NT2/D1 (cell line): ENCODE measurements at places on chromosomes 5 and 9.
A peak's percentile ranks its signal among the peaks of the same experiment; 100 is the strongest.

- DNase-seq = no peak
These were observed 56.9 kb downstream of the PDE6A start for GRCh38 chr5:149887622-149888183.

- DNase-seq = no peak
These were observed 1115.0 kb downstream of the CDH18 start for GRCh38 chr5:18872978-18873377.

GRCh38 chr5:168765551-168766425 is 186.6 kb upstream of the PANK3 start:
- no peak for DNase-seq

- DNase-seq = no peak
These were observed 114.0 kb upstream of the MTAP start for GRCh38 chr9:21688108-21689102.

GRCh38 chr5:54547711-54548250 is 30.2 kb downstream of the SNX18 start:
- DNase-seq = no peak

DNA sequence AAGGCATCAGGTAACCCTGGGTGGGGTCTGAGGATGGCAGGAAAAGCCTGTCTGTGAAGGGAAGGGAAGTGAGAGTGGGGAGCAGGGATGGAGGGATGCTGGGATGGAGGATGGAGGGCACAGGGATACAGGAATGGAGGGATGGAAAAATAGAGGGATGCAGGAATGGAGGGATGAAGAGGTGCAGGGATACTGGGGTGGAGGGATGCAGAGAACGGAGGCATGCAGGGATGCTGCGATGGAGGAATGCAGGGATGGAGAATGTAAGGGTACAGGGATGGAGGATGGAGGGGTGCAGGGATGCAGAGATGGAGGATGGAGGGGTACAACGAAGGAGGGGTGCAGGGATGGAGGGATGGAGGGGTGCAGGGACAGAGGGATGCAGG is 9.1 kb downstream of the PTGES2 start:
- DNase-seq = no peak

DNA sequence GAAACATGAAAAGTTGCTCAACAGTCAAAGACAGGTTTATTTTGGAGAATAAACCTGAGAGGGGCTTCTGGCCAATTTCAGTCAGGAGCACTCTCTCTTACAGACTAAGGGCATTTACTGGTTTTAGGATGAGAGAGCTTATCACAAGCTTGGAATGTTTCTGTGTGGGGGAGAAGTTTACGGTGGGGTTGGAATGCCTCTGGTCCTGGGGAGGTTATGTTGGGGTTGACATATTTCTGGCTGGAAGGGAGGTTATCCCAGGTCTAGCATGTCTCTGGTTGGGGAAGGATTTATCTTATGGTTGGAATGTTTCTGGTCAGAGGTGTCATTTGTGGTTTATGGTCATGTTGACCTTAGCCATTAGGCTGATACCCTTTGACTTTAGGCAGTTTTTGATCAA is 1867.3 kb downstream of the EFNA5 start:
- DNase-seq = no peak

DNA sequence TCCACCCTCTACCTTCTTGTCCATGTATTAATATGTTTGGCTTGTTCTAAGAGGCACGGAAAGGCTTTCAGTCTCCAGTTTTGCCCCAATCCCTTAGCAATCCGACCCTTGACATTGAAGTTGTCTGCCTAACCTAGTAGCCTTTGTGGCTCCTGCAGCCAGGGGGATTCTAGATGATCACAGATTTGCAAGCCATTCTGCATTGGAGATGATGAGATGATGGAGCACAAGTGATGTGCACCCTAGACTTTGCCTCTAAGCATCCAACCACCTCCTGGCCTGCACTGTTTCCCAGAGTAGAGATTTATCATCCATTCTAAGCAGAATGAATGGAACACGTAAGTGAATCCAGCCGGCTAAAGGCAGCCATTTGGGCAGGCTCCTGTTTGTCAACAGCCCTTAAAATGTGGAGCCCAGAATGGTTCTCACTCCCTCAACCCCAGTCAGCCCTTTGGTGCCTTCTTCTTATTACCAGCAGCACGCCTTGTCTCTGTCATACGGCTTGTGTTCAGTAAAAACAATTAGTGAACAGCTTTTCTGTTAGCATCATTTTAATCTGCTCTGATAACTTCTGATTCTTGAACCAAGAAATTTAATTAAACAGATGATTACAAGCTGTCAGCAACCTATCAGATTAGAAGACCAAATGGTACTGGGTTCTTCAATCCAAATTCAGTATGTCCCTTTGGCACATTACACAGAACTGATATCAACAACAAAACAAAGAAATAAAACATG is 5.7 kb upstream of the TRAF1 start:
- no peak for DNase-seq

DNA sequence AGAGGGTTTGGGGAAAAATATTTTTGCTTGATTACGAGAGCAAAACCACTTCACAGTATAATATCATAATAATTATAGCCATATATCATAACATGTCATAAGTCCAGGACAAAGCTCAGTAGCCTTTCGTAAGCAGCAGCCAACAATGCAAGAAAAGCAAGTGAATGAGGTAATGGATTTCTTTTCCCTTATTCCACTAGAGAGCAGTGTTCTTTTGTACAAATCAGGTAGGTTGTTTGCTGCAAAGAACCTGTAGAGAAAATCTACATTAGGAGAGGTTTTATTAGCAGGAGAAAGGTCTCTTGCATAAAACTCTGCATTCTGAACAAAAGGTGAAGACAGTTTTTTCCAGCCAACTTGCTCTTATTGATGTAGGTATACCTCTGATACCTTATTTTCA is 1033.4 kb downstream of the TLE4 start:
- DNase-seq = peak; percentile 11

GRCh38 chr9:92986176-92987119 is 39.1 kb downstream of the FGD3 start:
- DNase-seq = no peak

GRCh38 chr5:68862560-68862959 is 231.3 kb upstream of the SLC30A5 start:
- DNase-seq = no peak

- DNase-seq = no peak
These were observed 79.8 kb upstream of the MAMDC2 start for GRCh38 chr9:69963803-69964202.

DNA sequence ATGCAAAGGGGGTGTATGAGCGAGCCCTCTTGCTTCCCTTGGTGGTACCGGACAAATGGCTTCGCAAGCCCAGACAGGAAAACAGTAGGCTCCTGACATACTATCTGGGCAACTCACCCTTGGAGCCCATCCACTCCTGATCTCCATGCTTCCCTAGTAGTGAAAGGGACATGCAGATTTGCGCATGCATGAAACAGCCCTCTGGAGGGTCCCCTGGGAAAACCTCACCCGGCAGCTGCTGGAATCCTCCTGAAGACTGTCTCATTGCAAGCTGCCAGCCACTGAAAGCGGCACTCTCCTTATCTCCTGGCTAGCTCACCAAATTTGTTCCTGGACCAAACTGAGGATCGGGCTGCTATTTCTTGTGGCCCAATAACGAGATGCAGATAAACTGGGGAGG is 10.2 kb downstream of the ZNF169 start:
- no peak for DNase-seq

- no peak for DNase-seq
These were observed 5.6 kb upstream of the RNF20 start for GRCh38 chr9:101528015-101528414.

DNA sequence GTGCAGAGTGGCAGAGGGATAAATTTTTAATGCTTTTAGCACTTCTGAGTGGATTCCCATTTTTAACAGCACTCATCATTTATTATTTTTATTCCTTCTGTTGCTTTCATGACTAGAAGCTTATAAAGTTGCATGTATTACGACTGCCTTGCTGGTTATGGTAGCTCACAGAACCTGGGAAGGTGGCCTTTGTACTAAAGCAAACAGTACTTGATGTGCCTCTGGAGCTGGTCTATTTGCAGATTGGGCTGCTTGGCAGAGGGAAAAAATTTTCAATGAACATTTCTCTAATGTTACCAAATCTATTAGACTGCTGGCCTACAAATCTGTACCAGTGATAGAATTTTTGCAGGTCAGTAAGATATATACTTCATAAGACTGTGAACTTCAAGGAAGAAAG is 274.5 kb upstream of the C9orf72 start:
- DNase-seq = no peak

- no peak for DNase-seq
These were observed 212.4 kb upstream of the DMAC1 start for GRCh38 chr9:8011974-8012373.
